ENCODE measurements at places on chromosomes 5 and 9.

- DNase-seq, result no peak
Measured at GRCh38 chr9:12699529-12699928, 6.3 kb downstream of the TYRP1 start.

GRCh38 chr9:16238623-16239138 lies 631.8 kb downstream of the BNC2 start:
- DNase-seq, result no peak

GRCh38 chr5:80541392-80541791 lies 28.7 kb downstream of the ANKRD34B start:
- no peak for DNase-seq

- no peak for DNase-seq
Measured at GRCh38 chr5:3103262-3103811, 351.9 kb upstream of the IRX2 start.

DNA sequence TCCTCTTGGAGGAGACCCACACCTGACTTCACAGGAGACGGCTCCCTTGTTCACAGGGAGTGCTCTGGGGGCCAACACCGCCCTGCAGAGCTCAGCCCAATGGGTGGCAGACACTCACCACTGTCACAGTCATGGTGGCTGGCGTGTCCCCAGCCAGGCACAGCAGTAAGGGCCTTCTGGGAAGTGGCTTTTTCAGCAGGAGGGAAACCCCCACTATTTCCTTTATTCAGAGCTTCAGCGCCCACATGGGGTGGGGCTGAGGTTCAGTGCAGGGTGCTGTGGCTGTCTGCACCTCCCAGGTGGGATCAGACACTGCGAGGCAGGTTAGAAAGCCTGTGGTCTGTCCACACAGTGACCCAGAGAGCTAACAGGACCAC lies 3.6 kb upstream of the SNAPC4 start:
- no peak for DNase-seq

DNA sequence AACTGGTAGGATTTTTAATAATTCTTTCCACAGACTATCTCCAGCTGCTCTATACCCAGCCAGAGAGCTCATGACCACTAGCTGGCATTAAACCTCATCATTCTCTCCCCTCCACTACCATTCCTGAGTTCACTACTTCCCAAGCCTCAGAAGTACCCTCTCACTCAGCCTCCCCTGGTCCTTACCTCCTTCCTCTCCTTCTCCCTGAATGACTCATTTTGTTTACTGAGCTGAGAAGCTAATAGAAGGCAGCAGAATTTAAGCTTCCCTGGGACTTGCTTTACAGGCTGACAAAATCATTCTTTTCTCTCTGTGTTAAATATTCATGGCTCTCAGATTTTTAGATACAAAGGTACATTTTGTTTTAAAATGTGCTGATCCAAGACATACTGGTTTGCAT lies 305.4 kb downstream of the TLR4 start:
- DNase-seq, result no peak

- no peak for DNase-seq
Measured at GRCh38 chr5:1435369-1435768, 9.9 kb downstream of the SLC6A3 start.

GRCh38 chr5:138841531-138841930 lies 33.6 kb downstream of the LRRTM2 start:
- DNase-seq, result no peak

DNA sequence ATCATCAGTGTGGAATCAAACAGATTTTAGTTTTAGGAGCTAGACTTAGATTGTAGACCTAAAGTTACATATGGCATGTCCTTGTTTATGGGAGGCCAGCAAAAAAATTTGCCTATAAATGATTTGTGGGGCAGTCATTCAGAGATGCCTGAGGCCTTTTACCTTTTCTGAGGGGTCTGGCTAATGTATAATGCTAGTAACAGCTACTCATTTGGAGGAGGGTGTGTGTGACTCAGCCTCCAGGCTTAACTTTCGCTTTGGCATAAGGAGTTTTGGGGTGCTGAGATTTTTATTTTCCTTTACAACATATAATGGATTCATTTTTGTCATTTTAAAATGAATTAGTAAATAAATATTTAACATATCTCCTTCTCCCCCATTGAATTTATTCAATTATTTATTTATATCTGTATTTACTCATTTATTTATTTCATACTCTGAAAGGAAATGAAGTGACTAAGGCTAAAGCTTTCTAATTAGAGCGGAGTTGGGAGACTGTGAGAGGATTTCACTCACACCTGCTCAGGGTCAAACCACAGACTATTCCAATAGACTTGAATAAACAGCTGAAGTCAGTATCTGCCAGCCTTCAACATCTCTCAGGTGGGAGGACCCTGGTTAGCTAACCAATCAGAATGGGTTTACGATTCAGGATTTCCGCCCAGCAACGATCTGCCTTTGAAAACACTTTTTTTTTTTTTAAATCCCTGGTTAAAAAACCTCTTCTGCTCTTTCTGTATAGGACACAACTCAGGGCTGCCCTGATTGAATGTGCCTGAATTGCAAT lies 487.5 kb upstream of the SGCD start:
- DNase-seq, result no peak

DNA sequence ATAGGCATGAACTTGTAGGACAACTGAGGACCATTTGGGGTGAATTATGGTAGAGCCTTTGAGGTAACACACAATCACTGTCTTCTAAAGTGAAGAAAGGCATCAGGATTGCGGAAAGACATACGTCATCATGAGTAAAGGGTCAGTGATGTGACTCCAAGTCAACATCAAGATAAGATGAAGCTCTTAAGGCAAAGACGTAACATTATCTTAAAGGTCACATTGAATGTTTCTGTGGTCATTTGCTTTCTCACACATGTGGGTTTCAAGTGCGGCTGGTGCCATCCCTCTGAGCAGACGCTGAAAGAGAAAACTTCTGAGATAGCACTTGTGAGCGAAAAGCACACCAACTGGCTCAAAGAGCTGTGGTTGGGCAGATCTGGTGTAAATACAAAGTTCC lies 63.3 kb upstream of the GRAMD2B start:
- DNase-seq, result no peak

- no peak for DNase-seq
Measured at GRCh38 chr5:81035522-81035921, 75.4 kb downstream of the RASGRF2 start.

DNA sequence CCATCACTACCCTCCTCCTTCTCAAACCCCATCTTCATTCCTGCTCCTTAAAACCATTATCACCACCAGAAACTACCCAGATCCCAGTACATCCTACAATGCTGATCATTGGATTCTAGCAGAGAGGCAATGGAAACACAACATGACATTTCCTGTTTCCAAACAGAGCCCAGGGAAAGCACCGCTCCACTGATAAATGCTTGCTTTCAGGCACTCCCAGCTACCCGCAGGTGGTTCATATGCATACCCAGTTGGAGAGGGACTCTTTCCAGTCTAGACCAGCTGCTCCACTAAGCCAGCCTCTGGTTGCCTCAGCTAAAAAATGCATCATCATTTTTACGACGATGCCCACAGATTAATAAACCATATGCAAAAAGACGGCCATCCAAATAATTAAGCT lies 39.2 kb upstream of the ACO1 start:
- no peak for DNase-seq

- DNase-seq, result no peak
Measured at GRCh38 chr5:141199359-141200235, at the start of gene PCDHB11. PCDHB11 (plus strand) TSS chr5:141199627; CDS start chr5:141199775, 148 bp downstream.

- DNase-seq, result no peak
Measured at GRCh38 chr5:173669483-173669882, 53.0 kb upstream of the BOD1 start.

- no peak for DNase-seq
Measured at GRCh38 chr5:61398440-61398839, 66.4 kb downstream of the ZSWIM6 start.

DNA sequence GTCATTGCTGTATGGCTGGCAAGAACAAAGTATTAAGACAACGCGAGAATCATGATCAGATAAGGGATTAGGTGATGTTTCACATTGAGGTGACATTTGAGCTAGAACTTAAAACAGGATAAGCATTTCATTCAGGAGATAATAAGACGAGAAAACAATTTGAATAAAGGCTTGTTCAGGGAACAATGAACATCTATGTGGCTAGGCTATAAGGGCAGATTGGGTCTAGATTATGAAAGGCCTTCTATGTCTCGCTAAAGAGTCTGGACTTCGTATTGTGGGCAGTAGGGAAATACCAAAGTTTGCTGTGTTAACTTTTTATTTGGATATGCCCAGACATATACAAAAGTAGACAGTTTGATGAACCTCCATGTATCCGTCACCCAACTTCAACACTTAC lies 6.9 kb downstream of the MRPL22 start:
- DNase-seq, result peak; percentile 93

DNA sequence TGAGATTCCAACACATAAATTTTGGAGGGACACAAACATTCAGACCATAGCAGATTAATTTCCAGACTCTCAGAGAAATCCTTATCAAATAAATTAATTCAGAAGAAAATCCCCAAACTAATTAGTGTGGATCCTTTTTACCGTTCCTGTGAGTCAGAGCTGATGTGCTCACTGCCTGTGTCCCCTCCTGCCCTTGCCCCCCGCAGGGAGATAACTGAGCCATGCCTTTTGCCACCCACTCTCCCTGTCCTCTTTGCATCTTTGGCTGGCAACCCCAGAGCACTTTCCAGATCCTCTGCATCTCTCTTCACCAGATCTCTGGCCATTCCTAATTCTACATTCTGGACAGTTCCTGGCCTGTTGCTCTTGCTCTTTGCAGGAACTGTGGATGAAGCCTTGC lies 135.4 kb upstream of the MAP1B start:
- DNase-seq, result no peak

DNA sequence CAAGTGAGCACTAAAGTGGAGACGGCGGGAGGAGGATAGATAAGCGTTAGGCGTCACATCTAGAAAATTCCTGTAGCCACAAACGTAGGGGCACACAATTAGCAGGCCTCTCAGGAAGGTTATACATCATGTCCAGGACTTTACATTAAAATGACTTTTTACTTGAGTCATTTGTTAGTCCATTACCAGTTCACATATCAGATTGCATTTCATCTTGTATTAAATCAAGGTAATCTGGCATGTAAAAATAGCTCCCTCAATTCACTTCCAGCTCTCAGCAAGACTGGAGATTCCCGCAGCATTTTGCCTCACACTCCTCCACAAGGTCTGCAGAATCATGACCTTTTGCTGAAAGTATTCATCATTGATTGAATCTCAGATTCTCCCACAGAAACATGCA lies 118.8 kb downstream of the PRDM6 start:
- DNase-seq, result no peak

Data from foreskin melanocyte (primary cell).